Cortex of kidney (tissue), 1 donor: ENCODE measurements at places on chromosomes 4 and X.

DNA sequence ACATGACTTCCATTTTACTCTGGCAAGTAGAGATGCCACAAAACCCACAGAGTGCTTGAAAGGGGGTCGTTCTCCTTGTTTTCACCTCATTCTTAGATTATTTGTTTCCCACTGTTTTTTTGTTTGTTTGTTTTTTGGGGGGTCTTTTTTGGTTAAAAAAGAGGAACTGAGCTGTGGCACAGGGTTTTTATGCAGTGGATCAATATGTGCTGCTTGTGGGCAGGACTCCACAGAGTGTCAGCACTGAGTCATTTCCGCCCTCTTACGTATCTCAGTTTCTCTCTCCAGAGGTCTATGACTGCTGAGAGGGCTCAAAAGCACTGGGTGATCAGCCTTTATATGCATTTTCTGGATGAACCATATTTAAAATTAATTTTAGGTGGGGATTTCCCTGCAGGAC is 268.1 kb upstream of the GRID2 start:
- no peak for DNase-seq

GRCh38 chr4:117660668-117661067 is 373.6 kb upstream of the NDST3 start:
- no peak for DNase-seq

DNA sequence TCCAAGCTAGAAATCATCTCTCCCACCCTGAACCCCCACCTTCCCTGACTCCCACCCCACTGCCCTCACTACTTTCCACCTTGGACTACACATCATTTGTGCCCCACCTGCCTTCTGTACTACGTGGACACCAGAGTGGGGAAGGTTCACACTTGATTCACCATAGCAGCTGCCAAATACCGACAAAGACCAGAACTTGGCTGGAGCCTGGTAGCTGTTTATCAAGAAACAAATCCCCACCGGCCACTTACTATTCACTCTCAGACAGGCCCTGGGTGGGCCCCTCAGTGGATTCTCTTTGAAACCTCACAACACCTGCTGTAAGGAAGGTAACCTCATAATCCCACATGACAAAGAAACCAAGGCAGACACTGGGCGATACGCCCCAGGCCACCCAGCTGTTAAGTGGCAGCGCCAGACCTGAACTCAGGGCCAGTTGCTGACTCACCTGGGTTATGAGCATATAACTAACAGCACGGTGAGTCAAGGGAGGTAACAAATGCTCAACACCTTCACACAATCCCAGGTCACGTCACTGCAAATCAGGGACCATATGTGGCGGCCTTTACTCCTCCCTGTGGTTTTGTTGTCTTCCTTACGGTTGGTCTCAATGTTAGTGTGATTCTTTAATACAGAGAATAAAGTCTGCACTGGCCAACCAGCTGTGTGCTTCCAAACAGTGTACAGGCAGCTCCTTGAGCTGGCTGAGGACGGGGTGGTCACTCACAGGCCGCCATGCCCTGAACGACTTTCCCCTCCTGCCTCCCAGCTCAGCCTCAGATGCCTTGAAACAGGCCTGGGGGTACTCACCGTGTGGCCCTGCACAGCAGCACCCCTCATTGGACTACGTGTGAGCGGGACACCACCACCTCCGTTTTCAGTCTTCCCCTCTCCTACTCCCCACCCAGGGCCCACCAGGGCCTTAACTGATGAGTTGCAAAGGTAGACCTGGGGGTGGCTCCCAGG is 7.5 kb downstream of the WDR1 start:
- DNase-seq, result no peak

DNA sequence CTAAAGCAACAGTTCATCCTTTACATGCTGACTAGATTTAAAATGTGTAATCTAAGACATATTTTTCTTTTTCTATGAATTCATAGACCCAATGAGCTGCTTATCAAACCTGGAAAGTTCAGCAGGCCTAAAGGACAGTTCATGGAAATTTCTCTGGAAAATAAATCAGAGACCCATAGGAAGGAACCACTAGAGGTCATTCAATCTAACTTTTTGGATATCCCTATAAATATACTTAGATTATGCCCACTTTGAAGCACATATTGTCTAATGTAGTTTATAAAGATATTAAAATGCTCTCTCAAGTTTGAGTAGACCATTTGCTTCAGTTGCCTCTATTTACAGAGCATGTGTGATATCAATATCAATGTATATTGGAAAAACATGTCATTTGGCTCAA is 473.0 kb downstream of the FAT4 start:
- no peak for DNase-seq

DNA sequence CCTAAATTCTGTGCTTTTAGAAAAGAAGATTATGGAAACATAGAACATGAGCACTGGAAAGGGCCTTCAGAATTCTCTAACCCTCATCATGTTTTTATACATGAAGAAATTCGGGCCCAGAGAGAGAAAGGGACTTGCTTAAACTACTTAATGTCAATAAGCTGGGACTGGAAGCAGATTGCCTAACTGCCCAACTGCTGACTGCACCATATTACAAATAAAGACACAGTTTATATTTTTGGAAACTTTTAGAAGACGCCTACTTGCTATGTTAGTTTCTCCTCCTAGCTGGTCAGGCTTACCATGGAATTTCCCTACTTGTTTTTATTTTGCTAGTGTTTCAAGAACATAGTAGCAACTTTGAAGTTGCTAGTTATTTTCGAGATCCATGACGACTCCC is 47.1 kb downstream of the SLC9A6 start:
- no peak for DNase-seq

DNA sequence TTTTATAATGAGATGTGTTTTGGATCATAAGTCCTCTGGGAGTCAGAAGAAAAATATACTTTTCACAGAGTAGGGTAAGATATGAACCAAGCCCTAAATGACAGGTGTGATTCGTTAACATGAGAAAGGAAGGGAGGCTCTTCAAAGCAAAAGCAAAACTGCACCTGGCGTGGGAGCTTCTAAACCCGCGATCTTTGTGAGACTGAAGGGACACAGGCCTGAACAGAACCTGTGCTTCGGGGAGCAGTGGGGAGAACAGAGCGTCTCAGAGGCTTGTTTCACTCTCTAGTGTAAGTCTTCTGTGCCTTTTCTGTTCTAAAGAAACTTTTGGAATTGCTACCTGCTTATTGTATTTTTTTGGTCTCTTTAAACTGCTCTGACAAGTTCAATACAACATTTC is 30.2 kb upstream of the CYP4V2 start:
- DNase-seq, result no peak

- no peak for DNase-seq
These were observed 441.7 kb upstream of the NR3C2 start for GRCh38 chr4:148883891-148884290.

- DNase-seq, result no peak
These were observed 81.7 kb upstream of the FTHL17 start for GRCh38 chrX:31153475-31154047.

DNA sequence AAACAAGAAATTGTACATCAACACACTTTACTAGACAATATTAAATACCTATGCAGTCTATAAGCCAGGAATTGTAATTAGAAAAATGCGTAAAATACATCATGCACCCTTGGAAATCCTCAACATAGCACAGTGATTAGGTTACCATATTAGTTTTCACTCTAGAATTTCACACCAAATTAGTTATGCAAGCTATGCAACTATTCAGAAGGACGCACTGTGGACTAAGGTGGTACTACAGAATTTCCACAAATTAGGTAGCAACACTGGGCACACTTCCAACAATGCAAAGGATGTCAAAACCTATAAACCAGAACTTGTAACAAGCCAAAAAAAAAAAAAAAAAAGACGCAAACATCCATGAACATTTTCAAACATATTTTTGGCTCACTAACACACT is 71.1 kb upstream of the ZCCHC13 start:
- DNase-seq, result no peak

GRCh38 chr4:6324999-6325787 is 55.5 kb downstream of the WFS1 start:
- no peak for DNase-seq

DNA sequence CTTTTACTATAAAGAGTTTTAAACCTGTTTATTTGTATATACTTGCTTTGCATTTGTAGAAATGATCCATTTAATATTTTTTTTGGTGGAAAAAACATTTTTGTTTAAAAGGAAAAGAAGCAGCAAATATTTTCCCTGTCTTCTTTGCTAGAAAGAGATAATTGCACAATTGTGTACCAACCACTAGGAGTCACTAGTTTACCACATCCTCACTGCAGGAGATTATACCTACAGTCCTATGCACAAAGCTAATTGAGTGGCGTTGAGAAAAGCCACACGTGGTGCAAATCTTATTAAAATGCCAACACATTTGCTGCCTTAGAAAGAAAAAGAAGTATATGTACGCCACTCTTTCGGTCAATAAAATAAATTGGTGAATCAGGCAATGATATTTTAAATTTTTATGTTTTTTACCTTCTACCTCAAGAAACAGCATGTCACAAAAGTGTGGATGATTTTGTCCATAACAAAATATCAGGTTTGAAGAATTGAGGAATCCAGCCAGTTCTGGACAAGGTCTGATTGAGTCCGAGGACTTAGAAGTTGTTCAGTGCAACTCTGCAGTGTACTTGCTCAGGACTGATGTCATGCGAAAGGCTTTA is 102.9 kb downstream of the GRXCR1 start:
- DNase-seq, result no peak

DNA sequence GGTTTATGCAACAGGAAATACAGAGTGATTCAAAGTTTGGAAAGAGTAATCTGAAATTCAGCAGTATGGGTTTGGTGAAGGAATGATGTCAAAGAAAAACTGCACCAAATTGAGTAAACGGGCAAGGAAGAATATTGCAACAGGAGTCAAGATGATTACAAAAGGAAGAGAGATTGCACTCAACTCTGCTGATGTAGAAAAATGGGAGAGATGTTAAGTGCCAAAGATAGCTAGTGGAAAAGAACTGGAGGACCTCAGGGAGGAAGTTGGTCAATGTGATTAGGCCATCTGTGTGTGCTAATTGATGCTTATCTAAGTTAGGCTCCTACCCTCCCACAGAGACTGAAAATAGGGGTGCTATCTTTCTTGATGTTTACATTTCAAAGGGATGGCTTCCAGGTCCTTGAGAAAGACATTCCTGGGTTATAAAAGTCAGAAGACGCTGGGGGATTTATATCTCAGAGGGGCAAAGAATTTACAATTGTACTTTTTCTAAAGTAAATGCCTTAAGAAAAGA is 167.4 kb upstream of the FAM47A start:
- DNase-seq, result no peak

DNA sequence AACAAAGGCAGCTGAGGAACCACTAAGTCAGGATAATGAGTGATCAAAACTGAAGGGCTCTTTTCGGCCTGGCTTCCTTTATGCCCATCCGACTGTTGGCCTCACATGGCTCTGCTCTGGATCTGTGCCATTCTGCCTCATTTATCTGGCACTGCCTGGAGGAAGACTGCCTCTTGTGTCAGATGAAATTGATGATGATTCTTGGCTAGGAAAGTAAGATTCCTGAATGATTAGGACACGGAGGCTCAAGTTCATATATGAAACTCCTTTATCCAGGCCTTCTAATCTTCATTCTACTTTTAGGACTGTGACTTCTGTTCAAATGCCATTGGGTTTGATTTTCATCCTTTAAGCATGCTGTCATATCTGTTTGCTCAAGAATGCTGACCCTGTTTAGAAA is 475.4 kb upstream of the RPS6KA3 start:
- DNase-seq, result no peak

DNA sequence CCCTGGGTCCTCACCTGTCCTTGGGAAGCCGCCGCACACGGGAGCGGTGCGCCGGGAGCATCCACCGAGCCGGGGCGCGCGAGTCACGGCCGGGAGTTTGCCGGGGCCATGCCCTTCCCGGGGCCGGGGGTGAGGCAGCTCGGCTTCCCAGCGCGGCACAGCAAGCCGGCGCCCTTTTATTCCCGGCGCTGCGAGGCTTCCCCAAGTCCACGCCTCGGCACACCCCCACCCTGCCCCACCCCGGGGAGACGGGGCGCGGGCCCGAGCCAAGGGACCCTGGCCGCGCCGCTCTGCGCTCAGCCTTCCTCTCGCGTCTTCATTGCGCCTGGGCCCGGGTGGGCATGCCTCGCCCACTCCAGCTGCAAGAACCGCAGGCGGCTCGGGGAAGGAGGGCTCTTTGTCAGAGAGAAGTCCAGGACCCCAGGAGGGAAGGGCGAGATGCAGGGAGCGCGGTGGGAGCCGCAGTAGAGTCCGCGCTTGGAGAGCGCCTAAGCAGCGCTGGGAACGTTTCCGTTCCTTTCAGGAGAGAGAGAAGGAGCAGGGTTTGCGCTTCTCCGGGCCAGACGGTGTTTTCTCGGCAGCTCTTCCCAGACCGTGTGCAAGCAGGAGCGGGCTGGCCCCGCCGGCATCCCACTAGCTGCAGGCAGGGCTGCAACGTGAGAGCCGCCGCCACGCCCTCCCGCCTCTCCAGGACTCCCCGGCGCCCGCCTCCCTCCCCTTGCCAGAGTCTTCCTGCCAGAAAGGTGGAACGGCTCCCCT is at the start of gene MXRA5:
MXRA5 (minus strand) TSS at position 152 of the 759 bp plus-strand sequence. CDS start 2,819 bp downstream, outside the sequence.
- DNase-seq, result no peak

GRCh38 chr4:57877047-57877458 is 766.9 kb upstream of the IGFBP7 start:
- DNase-seq, result no peak

GRCh38 chr4:24896977-24897376 is 15.9 kb downstream of the CCDC149 start:
- no peak for DNase-seq

DNA sequence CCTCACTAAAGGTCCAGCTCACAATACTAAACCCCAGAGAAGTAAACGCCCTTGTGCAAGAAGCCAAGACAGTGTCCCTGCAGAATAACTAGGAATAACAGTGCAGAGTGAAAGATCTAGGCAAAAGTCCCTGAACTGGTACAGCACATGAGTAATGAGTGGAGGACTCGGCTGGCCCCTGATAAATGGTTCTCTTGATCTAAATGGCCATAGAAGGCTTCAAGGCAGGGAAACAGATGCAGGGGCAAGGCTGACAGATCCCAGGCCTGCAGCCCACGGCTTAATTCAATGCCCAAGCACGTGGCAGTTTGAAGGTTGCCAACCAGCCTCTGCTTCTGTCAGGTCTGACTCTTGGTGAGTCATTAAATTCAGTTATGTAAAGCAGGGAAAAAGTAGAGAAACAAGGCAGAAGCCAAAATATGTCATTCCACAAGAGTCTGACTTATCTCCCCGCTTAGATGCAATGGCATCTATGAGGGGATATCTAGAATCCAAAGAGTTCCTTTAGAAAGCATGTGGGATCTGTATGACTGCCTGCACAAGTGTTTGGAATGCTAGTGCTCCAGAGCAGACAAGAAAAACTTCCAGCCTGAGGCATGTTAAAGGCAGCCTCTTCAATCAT is 121.3 kb downstream of the PRDM5 start:
- no peak for DNase-seq

- DNase-seq, result no peak
These were observed 37.9 kb downstream of the RUFY3 start for GRCh38 chr4:70759627-70760026.

DNA sequence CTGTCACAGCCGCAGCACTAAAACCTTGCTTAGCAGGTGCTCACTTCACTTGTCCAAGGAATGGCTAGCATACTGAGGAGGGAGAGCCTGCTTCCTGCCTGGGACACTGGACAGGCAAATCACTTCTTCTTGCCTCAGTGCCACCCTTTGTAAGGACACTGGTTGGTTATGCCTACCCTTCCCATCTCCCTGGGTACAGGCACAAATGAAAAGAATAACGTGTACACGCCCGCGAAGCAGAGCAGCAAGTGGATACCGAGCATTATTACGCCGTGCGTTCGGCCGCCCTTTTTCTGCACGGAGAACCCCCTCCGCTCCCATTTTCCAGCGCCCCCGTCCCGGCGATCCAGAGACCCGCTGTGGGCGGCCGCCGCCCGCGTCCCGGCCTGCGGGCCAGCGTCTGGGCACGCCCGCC is 338 bp upstream of the KLHL2 start:
- no peak for DNase-seq

- no peak for DNase-seq
These were observed 13.8 kb downstream of the GJB1 start for GRCh38 chrX:71236836-71237235.
